ENCODE measurements at places on chromosomes 1 and 21.

DNA sequence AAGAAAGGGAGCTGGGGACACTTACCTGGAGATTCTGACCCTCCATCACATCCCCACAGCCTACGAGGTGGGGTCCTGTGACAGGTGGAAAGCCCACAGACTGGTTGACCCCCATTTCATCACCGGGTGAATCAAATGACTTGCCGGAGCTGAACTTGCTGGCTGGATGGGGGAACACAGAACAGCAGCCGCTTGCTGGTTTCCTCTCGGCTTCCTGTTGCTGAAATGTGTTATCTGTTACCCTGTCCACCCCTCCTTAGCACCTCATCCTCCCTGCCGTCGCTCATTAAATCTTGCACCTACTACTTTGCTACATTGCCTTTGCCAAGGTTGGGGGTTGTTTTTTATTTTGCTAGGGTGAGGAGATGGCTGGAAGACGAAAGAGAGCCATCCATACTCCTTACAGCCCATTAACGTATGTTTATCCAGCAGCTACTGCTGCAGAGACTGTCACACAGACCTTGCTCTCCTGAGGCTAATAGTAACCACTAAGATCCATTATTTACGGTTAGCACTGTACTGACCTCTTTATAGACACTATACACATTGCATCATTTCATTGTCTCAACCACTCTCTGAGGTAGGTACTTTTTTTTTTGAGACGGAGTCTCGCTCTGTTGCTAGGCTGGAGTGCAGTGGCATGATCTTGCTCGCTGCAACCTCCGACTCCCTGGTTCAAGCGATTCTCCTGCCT, 7.0 kb downstream of the PAFAH2 start:
- no peak for DNase-seq

DNA sequence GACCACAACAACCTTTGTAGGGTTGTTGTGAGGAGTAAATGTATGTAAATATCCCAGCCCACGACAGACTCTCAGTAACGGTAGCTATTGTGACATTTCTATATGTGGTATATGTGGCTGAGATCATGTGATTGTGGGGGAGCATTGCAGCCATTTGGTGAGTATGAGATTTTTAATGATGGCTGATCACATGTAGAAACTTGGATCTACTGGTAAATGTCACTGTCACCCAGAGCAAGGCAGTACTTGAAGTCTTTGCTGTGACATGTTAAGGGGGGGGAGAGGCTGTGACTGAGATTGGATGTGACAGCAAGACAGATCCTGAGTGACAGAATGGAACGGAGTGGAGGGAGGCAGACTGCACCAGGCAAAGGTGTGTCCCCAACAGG, 23.9 kb upstream of the MEF2D start:
- no peak for DNase-seq

- DNase-seq: no peak
These were observed 6.0 kb downstream of the TARS2 start for GRCh38 chr1:150493175-150493574.

- no peak for DNase-seq
These were observed 26.6 kb downstream of the PAFAH2 start for GRCh38 chr1:25971066-25971810.

GRCh38 chr1:102550729-102551384, 554.1 kb upstream of the OLFM3 start:
- peak; percentile 0 for DNase-seq

- DNase-seq: no peak
These were observed 29.3 kb upstream of the RD3 start for GRCh38 chr1:211521102-211521815.

DNA sequence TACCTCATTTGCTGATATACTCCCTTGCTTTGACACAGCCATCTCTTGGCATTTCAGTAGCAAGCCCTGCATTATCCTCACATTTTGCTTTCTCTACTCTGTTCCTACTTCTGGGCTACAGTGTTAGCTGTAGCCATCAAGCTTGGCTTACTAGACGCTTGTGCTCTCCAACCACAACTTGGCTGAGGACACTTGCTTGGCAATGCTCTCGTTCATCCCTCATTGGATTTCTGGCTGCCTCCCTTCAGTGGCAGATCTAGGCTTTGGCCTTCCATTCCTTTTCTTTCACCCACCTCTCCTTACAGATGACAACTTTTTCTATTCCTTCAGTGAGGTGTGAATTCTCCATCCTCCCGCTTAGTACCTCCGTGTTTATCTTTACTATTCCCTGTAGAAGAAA, 428.7 kb upstream of the LRRC7 start:
- no peak for DNase-seq

DNA sequence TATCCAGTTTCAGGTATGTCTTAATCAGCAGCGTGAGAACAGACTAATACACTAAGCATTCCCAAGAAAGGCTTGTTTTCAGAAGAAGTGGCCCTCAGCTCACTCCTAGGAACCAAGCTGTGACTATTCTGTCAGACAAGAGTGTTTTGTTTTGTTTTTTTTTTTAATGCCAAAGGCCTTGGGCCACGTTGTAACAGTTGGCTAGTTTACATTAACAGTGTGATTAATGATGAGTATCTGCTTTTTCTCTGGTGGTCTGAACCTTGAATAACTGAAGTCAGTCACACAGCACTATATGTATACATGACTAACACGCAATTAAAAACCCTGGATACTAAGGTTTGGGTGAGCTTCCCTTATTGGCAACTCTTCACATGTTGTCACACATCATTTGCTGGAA, 21.9 kb downstream of the DPYD start:
- no peak for DNase-seq

DNA sequence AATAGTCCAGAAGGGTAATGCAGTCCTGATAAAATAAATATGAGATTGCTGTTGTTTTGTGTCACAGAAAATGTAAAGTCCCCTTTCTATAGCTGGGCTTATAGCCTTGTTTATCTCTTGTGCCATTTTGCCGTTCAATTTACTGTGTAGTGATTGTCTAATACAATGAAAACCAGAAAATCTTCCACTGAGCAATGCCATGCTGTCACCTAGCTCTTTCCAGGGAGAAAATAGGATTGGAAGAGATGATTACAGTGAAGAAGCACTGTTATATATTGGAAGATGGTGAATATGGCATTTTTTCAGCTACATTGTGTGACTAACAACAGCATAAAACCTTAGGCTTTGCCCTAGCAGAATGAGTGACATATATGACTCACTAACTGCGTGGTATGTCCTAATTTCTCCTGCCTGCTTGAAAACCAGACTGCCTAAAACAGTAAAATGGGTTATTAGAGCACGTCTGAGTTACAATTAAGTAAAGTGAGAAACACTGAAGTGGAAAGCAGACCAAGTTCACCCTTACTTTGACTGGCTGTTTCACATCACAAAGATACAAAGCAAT, 332.4 kb upstream of the ZP4 start:
- no peak for DNase-seq

GRCh38 chr1:1066403-1067283, 7.5 kb downstream of the RNF223 start:
- no peak for DNase-seq

DNA sequence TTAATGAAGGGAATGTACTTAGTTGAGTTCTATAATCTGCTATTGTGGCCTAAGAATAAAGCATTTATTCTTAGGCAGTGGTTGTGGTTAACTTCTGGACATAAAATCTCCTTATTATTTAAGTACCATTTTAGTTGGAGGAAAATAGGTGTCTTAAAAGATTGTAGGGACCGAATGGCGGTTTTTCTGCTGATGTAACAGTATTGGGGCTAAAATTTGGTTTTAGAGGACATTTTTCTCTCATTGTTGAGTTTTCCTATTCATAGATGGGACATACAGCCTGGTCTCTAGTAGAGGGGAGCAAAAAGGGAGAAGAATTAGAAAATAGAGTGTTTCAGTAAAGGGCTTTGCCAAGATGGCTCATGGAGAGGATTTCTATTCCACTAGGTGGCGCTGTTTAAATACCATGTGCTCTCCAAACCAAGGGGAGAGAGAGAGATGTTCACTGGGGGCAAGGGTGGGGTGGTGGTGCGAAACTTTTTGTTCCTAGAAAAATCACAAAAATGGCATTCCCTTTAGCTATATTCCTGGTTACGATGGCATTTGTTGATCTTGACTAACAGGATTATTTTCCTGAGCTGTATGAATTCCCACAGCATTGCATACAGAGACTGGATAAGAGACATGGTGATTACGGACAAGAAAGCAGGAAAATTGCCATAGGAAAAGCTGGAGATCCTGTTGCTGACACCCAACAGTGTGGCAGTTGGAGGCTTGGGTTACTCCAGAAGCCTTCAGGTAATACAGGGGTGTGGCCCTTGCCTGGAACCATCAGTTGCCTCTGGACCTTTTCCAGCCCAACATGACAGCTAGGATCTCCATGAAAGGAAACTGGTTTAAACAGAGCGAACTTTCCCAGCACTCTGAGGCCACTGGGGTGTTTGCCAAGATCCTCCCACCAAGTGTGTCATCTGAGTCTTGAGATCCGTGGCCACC, 18.2 kb upstream of the FCGR2A start:
- DNase-seq: peak; percentile 80

DNA sequence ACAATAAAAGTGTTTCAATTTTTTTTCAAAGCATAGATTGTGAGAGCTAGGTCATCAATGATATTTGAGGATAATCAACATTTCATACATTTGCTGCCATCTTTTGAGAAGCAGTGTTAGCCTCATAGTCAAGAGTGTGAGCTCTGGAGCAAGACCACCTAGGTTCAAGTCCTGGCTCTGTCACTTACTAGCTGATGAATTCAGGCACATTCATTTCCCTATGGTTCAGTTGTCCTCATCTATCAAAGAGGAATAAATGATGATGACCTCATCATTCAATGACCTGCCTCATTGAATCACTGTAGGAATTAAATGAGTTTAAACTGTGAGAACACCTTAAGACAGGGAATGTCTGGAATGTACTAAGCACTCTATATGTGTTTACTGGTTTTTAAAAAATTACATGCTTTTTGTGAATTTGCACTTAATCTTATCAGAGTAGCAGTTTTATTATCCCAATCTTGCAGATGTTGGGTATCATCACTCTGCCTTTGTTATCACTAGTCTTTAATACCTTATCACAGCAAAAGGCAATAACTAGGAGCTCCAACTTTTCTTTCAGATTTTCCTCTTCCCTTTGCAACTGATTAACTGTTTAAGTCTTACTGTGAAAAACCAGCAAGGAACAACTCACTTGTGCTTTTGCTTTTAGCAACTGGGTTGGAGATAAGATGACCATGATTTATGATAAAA, 47.4 kb downstream of the SLC30A10 start:
- DNase-seq: no peak

DNA sequence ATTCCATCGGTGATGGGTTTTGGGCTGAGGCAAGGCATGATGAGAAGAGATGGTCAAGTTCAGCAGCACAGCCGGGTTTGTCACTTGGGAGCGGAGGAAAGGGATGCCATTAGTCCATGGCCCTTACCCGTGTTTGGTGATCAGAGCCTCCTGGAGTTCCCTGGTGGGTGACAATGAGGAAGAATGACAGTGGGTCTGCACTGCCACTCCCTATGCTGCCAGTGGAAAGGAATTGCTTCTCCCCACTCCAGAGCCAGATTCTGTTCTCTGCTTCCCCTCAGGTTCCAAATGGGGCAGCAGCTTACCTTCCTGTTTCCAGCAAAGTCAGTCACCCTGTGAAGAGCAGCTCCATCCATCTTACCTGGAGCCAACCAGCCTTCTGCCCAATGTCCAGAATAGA, 393.1 kb downstream of the PTPRU start:
- DNase-seq: no peak

- DNase-seq: no peak
These were observed 15.6 kb downstream of the TPM3 start for GRCh38 chr1:154176337-154176736.

DNA sequence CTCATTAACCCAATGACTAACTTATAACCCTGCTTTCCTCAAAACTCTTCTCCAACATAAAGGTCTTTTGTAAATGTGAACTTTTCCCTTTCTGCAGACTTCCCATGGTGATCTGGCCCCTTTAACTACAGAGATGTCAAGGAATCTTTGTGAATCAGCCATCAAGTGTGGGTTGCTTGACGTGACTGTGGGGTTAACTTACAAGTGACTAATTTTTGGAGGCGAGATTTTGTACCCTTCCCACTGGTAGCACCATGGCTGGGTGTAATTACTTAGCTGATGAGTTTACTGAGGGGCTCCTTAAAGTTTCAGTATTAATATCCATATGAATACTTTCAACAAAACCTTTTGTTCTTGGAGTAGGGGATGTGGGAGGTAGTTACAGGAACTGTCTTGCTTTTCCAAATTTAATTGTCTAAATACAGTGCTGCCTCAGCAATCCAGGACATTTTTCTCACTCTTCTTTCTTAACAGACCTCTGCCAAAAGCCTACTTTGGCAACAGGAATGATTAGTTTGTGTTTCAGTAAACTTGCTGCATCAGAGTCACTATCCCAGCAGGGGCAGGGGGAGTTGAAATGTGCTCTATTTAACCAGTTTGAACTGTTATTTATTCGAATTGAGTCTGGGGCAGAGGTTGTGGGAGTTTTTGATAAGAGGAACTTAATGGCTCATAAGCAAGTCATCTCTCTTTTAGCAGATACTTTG, 217.3 kb upstream of the FGGY start:
- no peak for DNase-seq

DNA sequence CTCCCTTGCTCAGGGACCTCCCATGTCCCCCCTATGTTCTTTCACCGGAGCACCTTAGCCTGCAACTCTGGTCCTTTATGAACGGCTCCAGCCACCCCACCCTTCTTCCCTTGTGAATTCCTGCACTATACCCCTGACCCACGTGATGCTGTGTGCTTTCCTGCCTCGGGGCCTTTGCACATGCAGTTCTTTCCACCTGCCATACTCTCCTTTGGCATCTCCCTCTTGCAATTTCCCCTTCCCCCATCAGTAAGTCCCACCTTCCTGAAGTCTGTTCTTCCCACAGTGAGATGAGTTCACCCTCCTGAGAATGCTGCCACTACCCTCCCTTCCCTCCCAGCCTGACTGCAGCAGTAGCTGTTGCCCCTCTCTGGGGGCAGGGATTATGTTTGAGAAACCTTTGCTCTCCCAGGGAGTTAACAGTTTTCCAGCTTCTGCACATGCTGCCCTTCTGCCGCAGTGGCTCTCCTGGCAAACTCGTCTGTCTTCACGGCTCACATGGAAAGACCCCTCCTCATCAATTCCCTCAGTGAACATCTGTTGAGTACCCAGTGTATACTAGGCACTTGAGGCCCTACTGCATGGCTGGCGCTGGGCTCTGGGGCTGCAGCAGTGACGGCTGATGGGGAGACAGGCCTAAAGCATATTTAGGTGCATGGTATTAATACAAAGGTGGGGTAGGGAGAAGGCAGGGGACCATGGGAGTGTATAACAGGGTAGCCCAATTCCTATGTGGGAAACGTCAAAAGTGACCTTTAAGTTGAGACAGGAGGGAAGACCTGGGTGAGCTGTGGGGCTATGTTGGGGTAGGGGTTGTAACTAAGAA, 9.7 kb downstream of the ZNF362 start:
- DNase-seq: no peak

DNA sequence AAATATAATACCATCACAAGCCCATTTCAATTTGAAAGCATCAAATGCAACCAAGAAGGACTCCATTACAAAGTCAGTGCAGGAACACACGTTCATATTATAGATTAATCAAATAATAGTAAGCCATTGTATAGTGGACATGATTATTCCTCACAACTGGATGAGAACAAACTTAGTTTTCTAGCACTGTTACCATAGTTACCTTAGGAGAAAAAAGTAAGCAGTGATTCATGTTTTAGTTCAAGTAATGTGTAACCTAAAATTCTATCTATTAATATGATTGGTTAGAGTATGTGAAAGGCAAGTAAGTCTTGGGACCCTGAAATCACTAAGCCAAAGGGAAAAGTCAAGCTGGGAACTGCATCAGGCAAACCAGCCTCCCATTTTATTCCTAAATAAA, 15.2 kb downstream of the SSX2IP start:
- no peak for DNase-seq

All from NCI-H2081 (cell line).